ENCODE measurements at places on chromosomes 5 and 9. TPM values are rescaled to one million over a fixed set of nuclear protein-coding genes. Genes with fewer than 3 reads are reported as not detected.
A peak's percentile ranks its signal among the peaks of the same experiment; 100 is the strongest.

The PANK3 gene
- 66.2 TPM for total RNA-seq

The PDE6A gene
- 0.05 TPM for total RNA-seq

The SLC38A9 gene
- 50.9 TPM for total RNA-seq

DNA sequence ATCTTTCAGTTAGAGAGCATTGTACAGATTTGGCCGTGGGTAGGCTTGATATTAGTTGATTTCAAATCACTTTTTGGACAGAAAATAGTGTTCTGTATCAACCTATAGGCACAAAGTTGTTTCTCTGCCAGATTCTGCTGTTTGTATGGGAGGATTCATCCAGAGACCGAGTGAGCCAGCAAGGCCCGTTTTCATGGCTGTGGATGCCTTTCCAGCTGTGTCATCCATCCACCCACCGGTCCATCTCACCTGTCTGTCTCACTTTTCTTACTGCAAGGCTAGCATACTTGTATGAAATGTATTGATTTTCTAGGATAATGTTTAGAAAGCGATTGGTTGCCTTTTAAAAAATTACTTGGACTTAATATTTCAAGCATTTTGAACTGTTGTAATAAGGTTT lies 34.4 kb downstream of the ICE1 start:
- no peak for DNase-seq

DNA sequence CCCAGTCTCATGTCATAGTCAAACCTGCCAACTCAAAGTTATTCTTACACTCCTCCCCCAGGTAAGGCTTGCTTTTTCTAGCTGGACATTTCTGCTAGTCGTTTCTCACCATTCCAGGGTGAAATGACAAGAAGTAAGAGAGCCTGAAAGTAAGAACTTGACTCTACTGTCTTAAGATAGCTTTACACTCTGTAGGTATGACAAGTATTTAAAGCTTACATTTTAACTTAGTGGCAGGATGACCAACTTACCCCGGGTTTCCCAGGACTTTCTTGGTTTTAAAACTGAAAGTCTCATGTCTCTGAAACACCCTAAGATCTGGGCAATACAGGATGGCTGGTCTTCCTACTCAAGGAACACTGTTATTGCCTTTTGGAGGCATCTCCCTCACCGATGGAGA lies 67.5 kb upstream of the PIK3R1 start:
- DNase-seq, result no peak

- DNase-seq, result no peak
These were observed 212.9 kb downstream of the PBX3 start for GRCh38 chr9:125959951-125960619.

GRCh38 chr9:105643795-105644194 lies 18.5 kb upstream of the TAL2 start:
- no peak for DNase-seq

GRCh38 chr9:89687188-89687587 lies 82.4 kb downstream of the GADD45G start:
- DNase-seq, result no peak

GRCh38 chr9:9124616-9125015 lies 1325.0 kb upstream of the DMAC1 start:
- DNase-seq, result no peak

GRCh38 chr5:122704247-122705036 lies 70.4 kb upstream of the SNX2 start:
- peak; percentile 74 for DNase-seq

DNA sequence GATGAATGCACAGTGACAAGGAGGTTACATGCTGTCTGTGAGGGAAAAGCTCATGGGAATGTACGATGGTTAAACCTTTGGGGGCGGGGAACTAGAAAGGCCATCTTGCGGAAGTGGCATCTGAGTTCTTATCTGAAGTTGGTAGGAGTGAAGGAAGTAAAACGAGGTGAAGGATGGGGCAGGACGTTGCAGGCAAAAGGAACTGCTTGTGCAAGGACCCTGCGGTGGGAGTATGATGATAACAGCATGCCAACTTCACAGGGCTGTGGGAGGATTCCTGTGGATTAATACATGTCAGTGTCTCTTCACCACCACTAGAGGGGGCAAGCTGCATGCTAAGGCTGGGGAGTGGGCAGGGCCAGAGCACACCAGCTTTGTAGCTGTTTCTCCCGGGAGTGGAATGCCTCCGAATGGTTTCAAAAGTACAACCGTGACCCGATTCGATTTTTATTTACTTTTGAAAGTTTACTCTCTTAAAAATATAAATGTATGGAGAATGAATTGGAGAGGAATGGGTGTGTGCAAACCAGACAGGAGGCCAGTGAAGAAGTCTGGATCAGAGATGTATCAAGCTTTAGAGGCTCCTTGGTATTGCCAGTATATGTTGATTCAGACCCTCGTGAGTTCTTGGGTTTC lies 62.5 kb downstream of the CYFIP2 start:
- peak; percentile 86 for DNase-seq

DNA sequence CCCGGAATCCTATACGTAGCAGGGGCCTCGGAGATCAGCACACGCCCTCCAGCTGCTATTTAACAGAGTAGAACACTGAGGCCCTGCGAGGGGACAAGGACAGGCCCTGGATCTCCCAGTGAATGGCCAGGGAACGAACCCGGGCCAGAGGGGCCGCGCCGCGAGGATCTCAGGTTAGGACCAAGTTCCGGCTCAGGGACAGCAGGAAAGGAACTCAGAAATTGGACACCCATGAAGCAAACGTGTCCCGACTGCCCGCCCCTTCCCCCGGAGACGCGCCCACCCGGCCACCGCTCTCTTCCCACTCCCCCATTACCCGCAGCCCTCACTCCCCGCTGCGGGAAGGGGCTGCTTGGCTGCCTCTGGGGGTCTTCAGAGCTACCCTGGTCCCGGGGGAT lies 1.0 kb upstream of the FOXE1 start:
- no peak for DNase-seq
